Right lung (tissue), 10 donors: ENCODE measurements at places on chromosomes 4 and X. TPM values are rescaled to one million over a fixed set of nuclear protein-coding genes. Genes with fewer than 3 reads are reported as not detected.

- DNase-seq, result no peak
Observed at GRCh38 chr4:40530961-40531635, 98.6 kb downstream of the RBM47 start.

DNA sequence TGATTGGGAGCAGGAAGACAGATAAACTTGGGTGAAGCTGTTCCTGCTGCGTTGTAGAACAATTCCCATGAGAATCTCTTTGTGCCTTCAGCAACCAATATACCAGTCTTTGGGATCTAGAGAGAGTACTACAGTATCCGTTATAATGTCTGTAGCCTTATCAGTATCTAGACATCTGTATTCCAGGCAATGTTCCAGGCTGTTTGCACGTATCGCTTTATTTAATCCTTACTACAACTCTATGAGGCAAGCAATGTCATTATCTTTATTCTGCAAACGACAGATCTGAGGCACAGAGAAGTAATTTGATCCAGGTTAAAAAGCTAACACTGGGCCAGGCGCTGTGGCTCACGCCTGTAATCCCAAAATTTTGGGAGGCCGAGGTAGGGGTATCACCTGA lies 251.6 kb downstream of the ARHGAP24 start:
- DNase-seq, result no peak

DNA sequence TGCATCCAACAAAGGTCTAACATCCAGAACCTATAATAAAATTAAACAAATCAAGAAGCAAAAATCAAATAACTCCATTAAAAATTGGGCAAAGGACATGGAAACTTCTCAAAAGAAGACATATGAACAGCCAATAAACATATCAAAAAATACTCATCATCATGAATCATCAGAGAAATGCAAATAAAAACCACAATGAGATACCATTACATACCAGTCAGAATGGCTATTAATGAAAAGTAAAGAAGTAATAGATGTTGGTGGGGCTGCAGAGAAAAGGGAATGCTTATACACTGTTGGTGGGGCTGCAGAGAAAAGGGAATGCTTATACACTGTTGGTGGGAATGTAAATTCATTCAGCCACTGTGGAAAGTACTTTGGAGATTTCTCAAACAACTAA lies 465.8 kb downstream of the ZIC3 start:
- DNase-seq, result no peak

DNA sequence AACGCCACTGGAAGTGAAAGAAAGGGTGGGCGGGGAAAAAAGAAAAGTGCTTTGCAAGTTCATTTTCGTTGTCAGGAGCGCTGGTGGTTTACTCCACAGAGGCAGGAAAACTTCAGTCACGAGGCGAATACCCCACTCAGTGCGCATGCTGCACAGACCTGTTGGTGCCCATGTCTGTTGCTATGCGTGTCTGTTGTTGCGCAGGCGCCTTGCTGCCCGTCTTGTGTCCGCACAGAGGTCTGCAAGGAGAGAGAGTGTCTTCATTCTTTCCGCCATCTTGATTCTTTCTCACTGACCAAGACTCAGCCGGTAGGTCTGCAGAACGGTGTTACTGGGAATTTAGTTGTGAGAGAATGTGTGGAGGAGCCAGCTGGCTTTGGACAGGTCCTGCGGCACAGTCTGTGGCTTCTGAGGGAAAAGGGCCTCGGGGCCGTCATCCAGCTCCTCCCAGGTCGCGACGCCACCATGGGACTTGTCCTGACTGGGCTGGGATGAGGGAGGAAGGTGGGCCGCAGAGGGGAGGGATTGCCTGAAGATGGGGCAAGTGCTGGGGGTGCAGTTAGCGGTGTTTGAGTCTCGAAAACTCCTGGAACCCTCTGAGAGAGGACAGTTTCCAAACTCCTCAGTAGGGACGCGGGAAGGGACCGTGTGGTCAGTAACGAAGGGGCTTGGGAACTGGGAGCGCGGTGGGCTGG lies at the start of gene PAGE2:
Gene PAGE2, plus strand, starts transcription at position 224 of the 695 bp plus-strand sequence. CDS start 1,003 bp downstream, outside the sequence.
- DNase-seq, result no peak

- no peak for DNase-seq
Observed at GRCh38 chr4:26206999-26207398, 113.8 kb upstream of the RBPJ start.

The CT45A2 gene
- polyA plus RNA-seq, result 17.7 TPM

- no peak for DNase-seq
Observed at GRCh38 chr4:8291036-8291682, 21.6 kb downstream of the HTRA3 start.

DNA sequence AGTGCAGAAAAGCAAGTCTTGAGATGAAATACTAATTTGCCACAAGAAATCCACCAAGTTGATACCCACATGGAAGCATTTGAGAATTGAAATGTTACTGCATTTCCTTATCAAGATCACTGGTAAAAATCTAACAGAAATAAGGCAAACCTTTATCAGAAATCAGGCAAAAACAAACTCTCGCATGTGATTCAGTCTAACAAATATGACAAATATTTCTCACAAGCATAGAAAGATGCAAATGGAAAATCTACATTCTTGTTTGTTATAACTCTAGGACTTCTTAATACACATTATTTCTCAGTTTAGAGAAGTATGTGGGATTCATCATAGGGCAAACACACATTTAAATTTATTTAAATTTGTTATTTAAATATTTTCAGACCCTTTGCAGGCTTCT lies 52.9 kb downstream of the TXK start:
- DNase-seq, result no peak

The SMIM14 gene
- 62.5 TPM for polyA plus RNA-seq

DNA sequence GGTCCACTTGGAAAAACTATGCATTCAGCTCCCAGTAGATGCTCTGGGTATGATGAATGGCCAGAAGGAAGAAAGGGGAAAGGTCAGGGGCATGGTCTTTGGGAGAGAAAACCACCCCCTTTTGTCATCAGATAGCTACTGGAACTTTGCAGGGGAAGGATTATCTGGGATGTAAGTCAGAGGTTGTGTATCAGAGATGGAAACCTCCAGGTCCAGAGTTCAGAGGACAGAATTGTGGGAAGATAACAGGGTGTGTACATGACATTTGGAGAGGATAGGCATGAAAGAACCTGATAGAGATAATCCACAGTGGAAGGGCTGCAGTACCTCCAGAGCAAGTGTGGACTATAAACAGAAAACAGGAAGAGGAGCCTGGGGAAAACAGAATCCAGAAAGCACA lies 262.7 kb downstream of the SPRY1 start:
- no peak for DNase-seq

DNA sequence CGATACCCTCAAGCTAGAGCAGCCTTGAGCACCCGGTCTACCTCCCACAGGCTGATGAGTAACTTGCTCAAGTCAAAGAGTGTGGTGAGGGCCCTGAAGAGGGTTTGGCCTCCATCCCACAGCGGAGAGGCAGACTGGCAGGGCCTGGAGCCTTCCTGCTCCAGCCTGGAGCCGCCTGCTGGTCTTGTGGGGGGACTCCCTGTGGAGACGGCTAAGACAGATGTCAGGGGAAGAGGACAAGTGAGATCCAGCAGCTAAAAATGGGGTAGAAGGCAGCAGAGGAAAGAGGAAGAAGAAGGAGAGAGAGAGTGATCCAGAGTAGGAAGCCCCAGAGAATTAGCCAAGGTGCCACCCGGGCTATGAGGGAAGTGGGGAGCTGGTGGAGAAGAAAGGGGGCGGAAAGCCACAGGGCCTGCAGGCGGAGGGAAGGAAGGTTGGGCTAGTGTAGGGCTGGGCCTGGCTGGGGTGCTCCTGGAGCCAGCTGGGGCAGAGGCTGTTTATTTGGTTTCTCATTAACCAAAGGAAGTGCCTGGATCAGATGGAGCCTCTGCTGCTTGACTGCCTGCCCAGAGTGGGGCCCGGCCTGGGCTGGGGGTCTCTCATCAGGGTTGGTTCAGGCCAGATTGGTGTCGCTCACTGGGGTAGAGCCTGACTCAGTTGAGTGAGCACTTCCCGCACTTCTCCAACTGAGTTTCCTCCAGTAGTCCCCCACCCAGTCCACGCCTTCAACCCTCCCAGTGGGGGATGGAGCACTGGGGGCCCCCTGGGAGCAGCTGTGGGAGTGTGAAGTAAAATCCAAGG lies 14.2 kb downstream of the EFNB1 start:
- no peak for DNase-seq

The ZNF732 gene
- polyA plus RNA-seq, result 2.1 TPM

- no peak for DNase-seq
Observed at GRCh38 chr4:18635531-18635930, 614.0 kb upstream of the LCORL start.
